Stimulated activated CD4-positive, alpha-beta T cell treated with anti-CD3 and anti-CD28 coated beads, Interleukin-4, amount 100 ng/mL, for 1 hour (primary cell): ENCODE measurements at places on chromosomes 11 and 22.
A peak's percentile ranks its signal among the peaks of the same experiment; 100 is the strongest.

DNA sequence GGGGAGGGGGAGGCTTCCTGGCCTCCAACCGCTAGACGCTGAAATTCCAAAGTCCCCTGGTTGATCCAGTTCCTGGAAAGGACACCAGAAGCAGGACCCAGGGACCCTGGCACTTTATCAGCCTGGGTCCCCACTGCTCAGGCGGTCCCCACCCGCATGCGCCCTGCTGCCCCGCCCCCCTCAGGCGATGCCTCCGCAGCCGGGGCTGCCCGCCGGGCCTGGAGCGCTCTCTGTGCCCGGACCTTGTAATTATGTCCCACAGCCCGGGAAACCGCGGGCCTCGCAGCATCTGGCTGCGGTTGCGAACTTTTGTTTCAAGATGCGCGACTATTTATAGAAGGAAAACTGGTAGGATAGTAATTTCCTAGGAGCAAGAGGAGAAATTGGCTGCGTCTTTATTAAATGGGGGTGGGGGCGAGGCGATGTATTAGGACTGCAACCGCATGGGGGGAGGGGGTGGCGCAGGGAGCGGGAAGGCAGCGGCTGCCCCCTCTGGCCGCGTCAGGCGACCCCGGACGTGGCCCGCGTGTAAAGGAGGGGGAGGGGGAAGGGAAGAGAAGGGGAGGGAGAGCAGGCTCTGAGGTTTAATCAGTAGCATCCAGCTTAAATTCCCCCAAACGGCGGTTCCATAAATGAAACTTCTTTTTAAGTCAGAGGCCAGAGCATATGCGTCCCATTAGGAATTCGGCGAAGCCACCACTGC lies 6.1 kb downstream of the WNT7B start:
- no peak for DNase-seq

- no peak for DNase-seq
Measured at GRCh38 chr11:3166268-3167142, 1.4 kb upstream of the OSBPL5 start.

GRCh38 chr22:31734512-31734911 lies 15.4 kb downstream of the PRR14L start:
- DNase-seq = no peak

DNA sequence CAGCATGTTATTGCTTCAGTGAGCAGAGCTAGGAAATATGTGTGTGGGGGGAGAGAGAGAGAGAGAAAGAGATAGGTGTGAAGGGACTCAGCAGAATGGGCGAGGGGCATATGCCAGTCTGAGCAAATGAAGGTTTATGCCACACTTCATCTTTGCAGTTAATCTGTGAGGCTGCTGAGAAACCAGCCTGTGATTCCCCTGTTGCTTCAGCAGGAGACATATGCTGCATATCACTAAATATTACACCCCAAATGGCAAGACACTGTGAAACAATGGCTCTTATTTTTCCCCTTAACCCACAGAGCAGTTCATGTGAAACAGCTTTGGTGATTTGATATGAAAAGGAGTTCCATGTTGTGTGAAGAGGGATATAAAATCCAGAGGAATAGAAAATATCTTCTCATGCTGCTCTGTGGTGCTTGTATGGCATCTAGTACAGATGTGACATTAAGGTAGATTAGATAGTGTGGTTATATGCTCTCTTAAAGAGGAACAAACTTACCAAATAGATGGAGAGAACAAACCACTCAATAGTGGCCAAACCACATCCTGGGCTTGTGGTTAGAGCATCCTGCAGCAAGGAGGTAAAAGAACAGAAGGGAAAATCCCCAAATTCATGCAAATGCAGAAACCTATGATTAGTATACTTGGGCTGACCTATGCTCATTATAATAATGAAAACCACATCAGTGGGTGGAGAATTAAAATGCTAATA lies 864.2 kb downstream of the FAM181B start:
- DNase-seq = peak; percentile 61

DNA sequence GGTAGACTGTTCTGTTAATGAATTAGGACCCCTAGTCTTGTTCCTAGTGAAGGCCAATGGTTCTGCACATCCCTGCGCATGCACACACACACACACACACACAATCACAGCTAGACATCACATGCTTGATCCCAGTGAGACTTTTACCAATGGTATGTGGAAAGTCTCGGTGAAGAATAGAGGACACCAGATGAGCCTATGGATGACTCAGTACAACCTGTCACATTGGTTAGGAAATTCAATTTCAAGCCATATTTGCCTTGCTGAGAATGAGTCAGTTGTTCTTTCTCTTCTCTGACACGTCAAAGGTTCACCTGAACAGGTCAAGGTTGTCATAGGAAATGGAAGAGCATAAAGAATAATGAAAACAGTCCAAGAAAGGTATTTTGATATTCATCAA lies 122.0 kb downstream of the SLC17A6 start:
- no peak for DNase-seq

DNA sequence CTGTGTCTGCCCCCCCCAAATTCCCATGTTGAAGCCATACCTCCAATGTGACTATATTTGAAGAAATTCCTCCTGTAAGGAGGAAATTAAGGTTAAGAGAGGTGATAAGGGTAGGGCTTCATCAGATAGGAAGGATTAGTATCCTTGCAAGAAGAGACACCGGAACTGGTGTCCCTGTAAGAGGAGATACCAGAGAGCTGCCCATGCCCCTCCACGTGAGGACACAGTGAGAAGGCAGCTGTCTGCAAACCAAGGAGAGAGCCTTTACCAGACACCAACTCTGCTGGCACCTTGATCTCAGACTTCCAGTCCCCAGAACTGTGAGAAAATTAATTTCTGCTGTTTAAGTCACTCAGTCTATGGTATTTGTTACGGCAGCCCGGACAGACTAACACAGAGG lies 109.3 kb downstream of the ARFGAP2 start:
- DNase-seq = no peak

GRCh38 chr11:37456746-37457145 lies 858.7 kb upstream of the RAG2 start:
- no peak for DNase-seq

- DNase-seq = no peak
Measured at GRCh38 chr11:81644239-81644840, 1089.3 kb downstream of the FAM181B start.

GRCh38 chr11:67441098-67441563 lies 2.1 kb downstream of the CORO1B start:
- DNase-seq = no peak

GRCh38 chr11:90496722-90497121 lies 273.9 kb upstream of the CHORDC1 start:
- no peak for DNase-seq

GRCh38 chr11:69640260-69640994 lies 529 bp upstream of the CCND1 start:
- DNase-seq = no peak

- DNase-seq = no peak
Measured at GRCh38 chr11:69394234-69394868, 87.1 kb upstream of the LINC01488 start.

DNA sequence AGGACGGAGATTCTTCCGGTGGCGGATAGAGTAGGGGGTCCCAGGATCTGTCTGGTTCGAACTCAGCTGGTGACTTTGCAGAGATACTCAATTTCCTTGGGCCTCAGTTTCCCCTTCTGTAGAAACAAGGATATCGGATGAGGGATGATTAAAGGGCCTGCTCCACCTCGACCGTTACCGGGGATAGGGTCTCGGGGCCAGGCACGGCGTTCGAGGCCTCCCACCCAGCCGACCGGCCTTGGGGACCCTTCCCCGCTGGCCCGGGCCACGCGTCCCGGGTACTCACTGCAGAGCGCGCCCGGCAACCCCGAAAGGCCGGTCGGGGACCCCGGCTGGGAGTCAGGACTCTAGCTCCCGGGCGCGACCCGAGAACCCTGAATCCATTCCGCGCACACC lies 321 bp downstream of the RHBDD3 start:
- no peak for DNase-seq

DNA sequence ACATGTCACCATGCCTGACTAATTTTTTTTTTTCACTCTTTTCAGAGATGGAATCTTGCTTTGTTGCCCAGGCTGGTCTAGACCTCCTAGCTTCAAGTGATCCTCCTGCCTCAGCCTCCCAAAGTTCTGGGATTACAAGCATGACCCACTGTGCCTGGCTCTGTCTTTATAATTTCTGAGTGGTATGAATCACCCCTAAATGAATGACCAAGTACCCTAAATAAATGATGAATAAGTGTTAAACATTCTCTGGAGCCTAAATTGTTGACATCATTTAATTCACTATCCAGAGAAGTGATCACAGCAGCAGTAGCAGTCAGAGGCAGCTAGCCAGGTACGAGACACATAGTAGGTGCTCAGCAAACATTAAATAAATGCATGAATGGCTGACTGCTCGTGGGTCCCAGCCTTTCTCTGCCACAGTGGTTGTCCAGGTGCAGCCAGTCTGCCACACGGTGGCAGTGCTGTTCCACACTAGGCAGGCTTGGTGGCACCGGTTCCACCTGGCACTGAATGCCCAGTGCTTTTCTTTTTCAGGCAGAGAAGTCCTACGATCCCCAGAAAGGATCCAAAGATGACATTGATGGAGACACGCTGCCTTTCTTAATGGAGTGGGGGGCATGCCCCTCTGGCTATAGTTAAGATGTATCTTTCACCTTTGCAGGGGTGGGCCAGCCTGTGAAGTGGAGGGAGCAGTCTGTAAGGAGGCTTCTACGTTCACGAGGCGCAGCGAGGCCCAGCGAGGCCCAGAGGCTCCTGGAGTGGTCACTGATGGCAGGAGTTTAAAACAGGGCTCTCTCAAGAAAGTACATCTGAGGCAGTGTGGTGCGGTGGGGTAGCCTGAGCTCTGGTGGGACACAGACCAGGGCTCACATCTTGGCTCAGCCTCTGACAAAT lies 8.7 kb upstream of the TTC12 start:
- DNase-seq = peak; percentile 73

DNA sequence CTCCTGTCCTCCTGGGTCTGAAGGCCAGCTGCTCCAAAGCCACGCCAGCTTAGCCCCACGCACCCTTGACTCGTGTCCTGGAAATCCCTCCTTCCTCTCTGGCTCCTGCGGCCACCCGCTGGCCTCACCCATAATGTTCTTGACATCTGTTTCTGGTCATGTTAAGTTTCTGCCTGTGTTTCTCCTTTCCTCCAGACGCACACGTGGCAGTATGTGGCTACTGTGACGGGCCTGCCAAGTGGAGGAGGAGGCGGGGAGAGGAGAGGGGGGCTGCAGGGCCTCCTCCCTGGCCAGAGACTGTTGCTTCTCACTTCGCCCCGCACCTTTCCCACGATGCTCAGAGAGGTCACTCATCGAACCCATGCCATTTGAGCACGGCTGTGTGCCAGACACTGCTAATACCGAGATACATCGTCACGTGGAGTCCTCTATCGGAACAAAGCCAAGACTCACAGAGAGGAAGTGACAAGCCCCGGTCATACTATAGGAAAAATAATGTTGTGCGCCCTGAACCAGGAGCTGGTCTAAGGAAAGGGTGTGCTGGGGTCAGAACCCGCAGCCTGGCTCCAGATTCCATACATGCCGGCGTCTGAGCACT lies 11.5 kb downstream of the C1QTNF6 start:
- DNase-seq = no peak

GRCh38 chr11:115144914-115145313 lies 359.3 kb downstream of the CADM1 start:
- DNase-seq = no peak

DNA sequence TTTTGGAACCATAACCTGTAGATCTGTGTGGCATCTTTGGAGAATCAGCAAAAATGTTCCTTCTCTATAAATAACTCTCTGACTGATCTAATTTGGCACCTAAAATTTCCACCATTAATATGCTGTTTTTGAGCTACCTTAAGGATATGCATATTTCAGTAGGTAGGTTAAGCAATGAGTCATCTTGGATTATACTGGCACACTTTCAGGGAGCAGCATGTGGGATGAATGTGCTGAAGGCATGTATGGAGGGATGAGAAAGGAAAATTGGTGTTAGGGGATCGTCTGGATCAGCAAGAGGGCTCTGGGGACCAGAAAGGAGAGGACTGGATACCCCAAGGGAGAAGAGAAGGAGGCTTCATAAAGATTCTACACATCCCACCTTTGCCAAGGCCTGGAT lies 44.6 kb upstream of the ELF5 start:
- DNase-seq = no peak

GRCh38 chr11:62804310-62805075 lies 747 bp downstream of the NXF1 start:
- DNase-seq = no peak

DNA sequence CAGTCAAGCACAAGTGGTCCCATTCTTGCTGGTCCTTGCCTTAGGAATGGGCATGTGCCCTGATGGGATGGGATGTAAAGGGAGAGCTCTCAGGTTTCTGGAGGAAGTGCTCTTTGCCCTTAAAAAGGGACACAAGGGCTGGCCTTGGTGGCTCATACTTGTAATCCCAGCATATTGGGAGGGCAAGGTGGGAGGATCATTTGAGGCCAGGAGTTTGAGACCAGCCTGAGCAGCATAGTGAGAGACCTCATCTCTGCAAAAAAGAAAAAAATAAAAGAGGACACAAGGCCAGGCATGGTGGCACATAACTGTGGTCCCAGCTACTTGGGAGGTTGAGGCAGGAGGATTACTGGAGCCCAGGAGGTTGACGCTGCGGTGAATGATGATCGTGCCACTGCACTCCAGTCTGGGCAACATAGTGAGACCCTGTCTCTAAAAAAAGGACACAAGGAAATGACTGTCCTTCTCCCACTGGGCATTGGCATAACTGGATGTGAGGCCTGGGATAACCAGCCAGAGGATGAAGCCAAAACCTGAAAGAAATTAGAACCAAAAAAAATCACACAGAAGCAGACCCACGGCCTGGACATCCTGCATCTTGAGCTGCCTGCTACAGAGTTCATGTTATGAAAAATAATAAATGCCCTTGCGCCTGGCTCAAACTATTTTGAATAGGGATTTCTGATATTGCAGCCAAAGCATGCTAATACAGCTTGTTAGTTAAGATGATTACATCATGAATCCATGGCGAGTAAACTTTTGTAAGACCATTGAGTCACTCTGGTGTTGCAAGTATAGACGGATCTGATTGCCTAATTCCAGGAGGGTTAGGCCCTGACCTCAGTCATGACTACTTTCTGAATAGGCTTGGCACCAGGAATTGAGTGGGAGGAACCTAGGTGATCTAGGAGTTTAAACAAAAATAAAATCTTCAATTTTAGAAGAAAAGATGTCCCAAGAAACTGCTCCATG lies 12.9 kb upstream of the CRKL start:
- DNase-seq = no peak

DNA sequence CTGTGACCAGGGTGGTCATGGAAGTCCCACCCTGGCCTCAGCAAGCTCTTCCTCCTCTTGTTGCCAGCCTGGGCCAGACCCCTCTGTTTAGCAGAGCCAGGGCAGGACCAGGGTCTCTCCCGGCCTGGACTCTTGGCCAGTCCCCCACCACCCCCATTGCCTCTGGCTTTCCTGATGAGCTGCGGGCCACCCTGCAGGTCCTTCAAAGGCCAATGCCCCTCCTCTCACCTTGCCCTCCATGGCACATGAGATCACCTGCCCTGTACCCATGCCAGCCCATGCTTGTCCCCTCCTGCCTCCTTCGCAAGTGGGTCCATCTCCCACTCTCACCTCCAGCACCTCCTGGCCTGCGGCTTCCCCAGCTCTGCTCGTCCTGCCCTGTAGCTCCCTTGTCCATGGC lies 10.4 kb downstream of the FADS2 start:
- no peak for DNase-seq

DNA sequence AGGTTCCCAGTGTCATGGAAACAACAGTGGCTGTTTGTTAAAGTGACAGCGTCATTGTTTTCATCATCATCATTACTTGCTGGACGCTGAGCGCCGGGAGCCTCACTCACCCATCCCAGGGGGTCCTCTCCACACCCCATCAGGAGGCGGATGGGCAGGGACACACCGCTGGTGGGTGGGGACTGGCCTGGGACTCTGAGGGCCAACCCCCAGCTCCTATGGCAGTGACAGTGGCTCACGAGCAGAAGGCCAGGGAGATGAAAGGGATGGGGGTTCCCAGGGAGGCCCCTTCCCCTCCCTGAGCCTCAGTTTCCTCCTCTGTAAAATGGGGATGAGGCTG lies 76.6 kb upstream of the PRR5 start:
- DNase-seq = no peak
